HFFc6 (cell line): ENCODE measurements at places on chromosomes 6 and 20.
A peak's percentile ranks its signal among the peaks of the same experiment; 100 is the strongest.

- no peak for DNase-seq
Observed at GRCh38 chr6:168686029-168686738, 245.2 kb downstream of the SMOC2 start.

DNA sequence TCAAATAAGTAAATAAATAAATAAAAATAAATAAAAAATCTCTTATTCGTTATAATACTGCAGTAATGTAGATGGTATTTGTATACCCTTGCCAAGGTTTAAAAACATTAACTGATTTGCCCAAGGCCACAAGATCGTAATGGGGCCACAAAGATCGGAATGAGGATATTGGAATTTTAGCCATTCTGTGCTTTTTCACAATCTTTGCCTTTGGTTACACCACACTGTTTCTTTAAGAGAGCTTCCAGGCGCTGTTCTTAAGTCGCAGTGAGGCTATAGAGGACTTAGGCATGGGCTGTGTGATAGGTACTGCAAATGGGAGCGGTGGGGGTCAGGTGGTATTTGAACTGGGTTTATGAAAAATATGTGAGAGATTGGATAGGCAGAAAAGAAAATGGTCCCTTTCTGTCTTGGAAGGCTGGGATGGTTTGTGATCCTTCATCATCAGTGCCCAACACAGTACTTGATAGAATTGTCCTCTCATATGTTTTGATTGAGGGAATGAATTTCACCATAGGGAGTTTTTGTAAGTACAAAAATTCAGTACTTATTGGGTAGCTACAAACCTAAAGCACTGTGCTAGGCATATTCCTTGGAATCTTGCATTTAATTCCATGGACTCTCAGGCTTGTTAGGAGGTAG lies 1.4 kb downstream of the NUS1 start:
- no peak for DNase-seq

- DNase-seq: peak; percentile 43
Observed at GRCh38 chr6:47631269-47631772, 67.1 kb upstream of the ADGRF4 start.

DNA sequence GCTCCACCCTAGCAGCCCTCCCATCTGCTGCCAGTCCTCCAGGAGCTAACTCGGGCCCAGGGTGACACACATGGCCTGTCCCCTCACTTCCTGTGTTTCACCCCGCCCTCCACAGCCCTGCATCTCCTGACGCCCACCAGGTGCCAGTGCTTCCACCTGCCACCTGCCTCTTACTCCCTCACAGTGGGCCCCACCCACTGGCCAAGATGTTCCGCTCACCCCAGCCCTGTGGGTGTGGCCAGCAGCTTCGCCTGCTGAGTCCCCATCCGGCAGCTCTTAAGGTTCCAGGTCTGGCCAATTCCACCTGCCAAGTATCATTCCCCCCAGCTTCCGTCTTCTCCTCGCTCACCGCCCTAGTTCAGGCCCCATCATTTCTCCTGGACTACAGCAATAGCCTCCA lies 184.1 kb downstream of the MBOAT1 start:
- DNase-seq: no peak

- DNase-seq: no peak
Observed at GRCh38 chr20:46691196-46691595, 2.0 kb upstream of the TP53RK start.

- DNase-seq: no peak
Observed at GRCh38 chr6:21348146-21348503, 245.4 kb upstream of the SOX4 start.

- peak; percentile 56 for DNase-seq
Observed at GRCh38 chr6:157823001-157823527, at the start of gene SNX9. Gene SNX9, plus strand, starts transcription at chr6:157823246. Its CDS starts 189 bp downstream, at chr6:157823435.
